Right cardiac atrium (tissue), 5 donors: ENCODE measurements at places on chromosomes 3 and 15. TPM values are rescaled to one million over a fixed set of nuclear protein-coding genes. Genes with fewer than 3 reads are reported as not detected.

DNA sequence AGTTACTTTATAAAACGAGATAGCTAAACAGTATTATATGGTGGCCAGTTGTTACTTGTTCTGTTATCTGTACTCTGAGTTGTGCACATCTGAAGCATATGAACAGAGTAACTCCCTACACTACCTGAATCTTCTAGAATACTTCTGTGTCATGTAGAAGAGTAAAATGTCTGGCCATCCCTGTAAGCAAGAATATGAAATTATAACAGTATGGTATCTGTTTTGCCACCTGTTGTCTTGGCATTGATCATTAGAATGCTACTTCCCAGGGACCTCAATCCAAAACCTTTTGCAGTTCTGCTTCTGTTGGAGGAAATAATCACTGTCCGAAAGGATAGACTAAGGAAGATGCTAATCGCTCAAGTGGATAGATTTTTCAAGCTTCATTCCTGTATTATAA, 1.9 kb downstream of the TEX9 start:
- DNase-seq = no peak

- DNase-seq = no peak
Measured at GRCh38 chr15:84081391-84082168, 154.0 kb upstream of the GOLGA6L4 start.

DNA sequence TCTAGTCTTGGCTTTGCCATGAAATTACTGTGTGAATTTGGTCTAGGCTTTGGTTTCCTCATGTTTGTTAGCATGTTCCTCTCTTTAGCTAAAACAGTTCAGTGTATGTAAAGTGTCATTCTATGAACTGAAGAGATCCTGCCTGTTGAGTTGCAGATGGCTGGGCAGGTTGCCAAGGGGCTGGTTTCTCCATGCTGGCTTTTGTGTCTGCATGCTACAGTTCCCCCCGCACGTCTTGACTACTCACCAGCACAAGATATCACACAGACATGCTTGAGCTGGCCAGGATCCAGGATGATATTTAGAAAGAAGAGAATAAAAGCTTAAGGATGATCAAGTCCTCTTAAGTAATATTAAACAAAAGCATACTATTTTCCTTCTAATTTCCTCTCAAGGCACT, 90.2 kb downstream of the CERS3 start:
- peak; percentile 86 for DNase-seq

- no peak for DNase-seq
Measured at GRCh38 chr3:30225021-30225420, 381.4 kb upstream of the TGFBR2 start.

DNA sequence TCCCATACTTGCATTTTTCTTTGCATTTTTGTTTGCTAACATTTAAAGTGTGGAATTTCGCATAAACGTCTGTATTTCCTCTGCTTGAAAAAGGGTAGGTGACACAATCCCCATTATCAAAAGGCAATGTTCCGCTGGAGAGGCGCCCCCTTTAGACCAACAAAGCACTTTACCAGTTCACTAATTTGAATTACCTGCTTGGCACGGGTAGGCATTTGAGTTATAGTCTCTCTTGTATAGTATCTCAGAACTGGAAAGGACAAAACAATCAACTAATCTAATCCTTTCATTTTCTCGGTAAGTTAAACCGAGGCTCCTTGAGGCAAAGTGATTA, 775 bp upstream of the CCDC39 start:
- no peak for DNase-seq

- no peak for DNase-seq
Measured at GRCh38 chr3:104133630-104134029, 1233.1 kb upstream of the ALCAM start.

DNA sequence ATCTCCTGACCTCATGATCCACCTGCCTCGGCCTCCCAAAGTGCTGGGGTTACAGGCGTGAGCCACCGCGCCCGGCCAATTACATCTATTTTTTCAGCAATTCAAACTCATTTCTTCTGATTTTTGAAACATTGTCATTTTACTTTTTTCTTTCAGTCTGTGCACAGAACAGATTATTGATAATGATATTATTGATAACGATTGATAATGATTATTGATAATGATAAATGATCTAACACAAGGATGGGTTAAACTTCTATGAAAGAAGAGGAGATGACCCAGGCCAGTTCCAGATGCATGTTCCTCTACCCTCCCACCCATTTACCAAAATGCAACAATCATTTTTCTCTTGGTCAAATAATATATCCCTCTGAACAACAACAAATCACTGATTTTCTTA, 118.0 kb downstream of the CTNNB1 start:
- no peak for DNase-seq

DNA sequence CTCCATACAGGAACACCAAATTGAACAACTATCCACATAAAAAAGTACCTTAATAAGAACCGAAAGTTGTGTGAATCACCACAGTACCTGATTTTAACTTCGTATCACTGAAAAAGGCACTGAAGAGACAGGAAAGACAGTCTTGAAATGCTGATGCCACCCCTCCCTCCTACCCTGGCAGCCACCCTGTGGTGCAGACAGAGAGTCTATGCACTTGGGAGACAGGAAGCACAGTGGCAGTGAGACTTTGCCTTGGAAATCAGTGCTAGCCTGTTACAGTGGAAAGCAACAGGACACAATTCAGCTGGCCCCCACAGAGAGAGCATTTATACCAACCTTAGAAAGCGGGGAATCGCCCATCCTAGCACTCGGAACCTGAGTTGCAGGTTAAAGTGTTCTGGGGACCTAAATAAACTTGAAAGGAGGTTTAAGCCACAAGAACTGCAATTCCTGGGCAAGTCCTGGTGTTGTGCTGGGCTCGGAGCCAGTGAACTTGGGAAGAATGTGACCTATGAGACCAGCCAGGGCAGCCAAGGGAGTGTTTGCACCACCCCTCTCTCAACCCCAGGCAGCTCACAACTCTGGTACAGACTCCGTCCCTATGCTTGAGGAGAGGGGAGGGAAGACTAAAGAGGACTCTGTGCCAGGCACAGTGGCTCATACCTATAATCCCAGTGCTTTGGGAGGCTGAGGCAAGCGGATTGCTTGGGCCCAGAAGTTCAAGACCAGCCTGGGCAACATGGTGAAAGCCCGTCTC, 240.1 kb downstream of the ISL2 start:
- peak; percentile 94 for DNase-seq

GRCh38 chr3:73955494-73956070, 330.8 kb upstream of the PDZRN3 start:
- no peak for DNase-seq

- DNase-seq = no peak
Measured at GRCh38 chr3:169931747-169932520, 20.6 kb downstream of the SAMD7 start.

- DNase-seq = no peak
Measured at GRCh38 chr3:186540835-186541226, 3.3 kb downstream of the CRYGS start.

- no peak for DNase-seq
Measured at GRCh38 chr3:112089956-112090886, 4.0 kb downstream of the C3orf52 start.

The MEGF11 gene
- total RNA-seq = 0.11 TPM

The SLC9A9 gene
- 14.9 TPM for total RNA-seq

The ZNF80 gene
- not detected for total RNA-seq

The PDE8A gene
- 19.4 TPM for total RNA-seq
